DMS79 treated with DMSO at 0.1 percent for 48 hours (cell line): ENCODE measurements at places on chromosomes 6 and 20.

- DNase-seq = no peak
Measured at GRCh38 chr6:10101551-10102252, 313.2 kb downstream of the TFAP2A start.

DNA sequence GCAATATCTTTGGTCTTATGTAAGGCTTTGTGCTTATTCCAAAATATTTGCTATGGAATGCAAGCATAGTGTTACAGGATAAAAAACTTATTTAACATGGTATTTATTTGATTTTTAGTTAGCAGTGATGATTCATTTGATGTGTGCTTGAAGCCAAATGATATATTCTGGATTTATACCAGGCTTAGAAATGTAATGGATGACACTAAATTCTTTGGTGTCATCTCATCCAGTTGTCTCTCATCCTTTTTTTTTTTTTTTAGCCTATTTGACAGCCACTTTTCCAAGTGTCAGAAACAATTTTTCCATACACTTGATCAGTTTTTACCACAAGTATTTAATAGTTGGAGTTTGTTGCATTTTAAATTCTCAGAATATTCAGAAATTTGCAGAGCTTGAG is 515.3 kb downstream of the CDKAL1 start:
- no peak for DNase-seq

DNA sequence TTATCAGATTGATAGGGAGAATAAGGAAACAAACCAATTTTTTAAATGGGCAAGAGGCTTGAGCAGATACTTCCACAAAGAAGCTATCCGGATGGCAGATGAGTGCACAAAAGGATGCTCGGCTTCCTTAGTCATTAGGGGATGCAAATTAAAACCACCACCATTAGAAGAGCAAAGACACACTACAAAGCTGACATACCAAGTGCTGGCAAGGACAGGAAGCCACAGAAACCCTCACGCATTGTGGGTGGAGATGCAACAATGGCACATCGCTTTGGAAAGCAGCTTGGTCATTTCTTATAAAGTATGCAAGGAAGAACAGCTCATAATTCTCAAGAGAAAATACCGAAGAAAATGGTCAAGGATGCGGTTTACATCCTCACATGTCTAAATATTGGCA is 19.8 kb downstream of the BFSP1 start:
- DNase-seq = no peak

GRCh38 chr6:113600551-113601339 is 256.4 kb upstream of the MARCKS start:
- DNase-seq = no peak

GRCh38 chr20:22833851-22834250 is 201.3 kb upstream of the SSTR4 start:
- no peak for DNase-seq

GRCh38 chr6:37131104-37131959 is 38.6 kb upstream of the PIM1 start:
- DNase-seq = peak; percentile 83

- DNase-seq = no peak
Measured at GRCh38 chr6:16909658-16910360, 148.5 kb upstream of the ATXN1 start.

- DNase-seq = no peak
Measured at GRCh38 chr6:45838451-45838850, 177.2 kb downstream of the CLIC5 start.

DNA sequence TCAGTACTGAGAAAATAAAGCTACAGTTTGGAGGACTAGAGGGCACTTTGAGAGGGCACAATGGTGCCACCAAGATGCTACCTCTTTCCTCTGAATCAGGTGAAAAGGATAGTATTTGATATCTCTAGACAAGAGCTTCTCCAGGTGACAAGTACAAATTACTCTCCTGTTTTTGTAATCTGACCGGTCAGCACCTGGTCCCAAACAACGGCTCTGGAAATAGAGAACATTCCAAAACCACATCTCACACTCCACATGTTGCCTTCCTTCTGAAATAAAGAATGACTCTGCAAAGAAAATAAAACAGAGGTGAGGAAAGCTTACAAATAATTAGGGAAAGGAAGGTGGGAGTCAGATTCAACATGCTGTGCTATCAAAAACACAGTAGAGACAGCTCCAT is 51.3 kb upstream of the CITED2 start:
- no peak for DNase-seq

GRCh38 chr6:17219098-17219497 is 62.1 kb upstream of the RBM24 start:
- no peak for DNase-seq

DNA sequence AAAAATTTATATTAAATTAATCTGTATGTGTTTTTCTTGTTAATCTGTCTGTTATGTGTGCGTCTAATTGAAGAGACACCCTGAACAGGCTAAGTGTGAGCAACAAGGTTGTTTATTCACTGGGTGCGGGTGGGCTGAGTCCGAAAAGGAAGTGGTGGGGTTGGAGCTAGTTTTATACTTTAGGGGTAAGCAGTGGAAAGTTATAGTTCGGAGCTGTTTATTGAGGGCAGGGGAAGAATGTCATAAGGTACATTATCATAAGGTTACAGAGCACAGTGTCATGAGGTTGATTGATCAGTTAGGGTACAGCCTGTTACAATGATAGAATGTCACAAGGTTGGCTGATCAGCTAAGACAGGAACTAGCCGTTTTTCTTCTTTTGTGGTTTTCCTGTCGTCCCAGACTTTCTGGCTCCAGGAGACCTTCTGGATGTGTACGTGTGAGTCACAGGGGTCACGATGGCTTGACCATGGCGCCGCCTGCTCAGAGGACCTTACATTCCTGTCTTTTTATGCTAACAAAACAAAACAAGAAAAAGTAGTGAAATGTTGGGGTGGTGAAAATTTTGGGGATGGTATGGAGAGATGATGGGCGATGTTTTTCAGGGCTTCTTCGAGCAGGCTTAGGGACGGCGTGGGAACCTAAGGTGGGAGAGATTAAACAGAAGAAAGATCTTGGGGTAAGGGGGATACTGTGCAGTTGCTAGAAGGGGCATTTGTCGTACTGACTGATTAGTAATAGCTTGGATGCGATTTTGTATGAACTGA is 754.0 kb upstream of the ADGRB3 start:
- no peak for DNase-seq

GRCh38 chr20:2338411-2339066 is 42.2 kb upstream of the TGM6 start:
- DNase-seq = no peak

- peak; percentile 9 for DNase-seq
Measured at GRCh38 chr6:95227351-95227750, 350.0 kb upstream of the MANEA start.

DNA sequence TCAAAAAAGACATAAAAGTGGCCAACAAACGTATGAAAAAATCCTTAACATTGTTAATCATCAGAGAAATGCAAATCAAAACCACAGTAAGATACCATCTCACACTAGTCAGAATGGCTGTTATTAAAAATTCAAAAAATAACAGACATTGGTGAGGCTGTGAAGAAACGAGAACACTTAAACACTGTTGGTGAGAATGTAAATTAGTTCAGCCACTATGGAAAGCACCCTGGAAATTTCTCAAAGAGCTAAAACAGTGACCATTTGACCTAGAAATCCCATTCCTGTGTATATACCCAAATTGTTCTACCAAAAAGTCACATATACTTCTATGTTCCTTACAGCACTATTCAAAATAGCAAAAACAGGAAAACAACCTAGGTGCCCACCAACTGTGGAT is 24.9 kb upstream of the NT5E start:
- no peak for DNase-seq

GRCh38 chr6:58419321-58419720 is 1101.9 kb downstream of the PRIM2 start:
- no peak for DNase-seq

- peak; percentile 66 for DNase-seq
Measured at GRCh38 chr20:53737396-53738038, 143.9 kb upstream of the ZNF217 start.

- no peak for DNase-seq
Measured at GRCh38 chr6:151999194-151999593, 191.7 kb downstream of the ESR1 start.

DNA sequence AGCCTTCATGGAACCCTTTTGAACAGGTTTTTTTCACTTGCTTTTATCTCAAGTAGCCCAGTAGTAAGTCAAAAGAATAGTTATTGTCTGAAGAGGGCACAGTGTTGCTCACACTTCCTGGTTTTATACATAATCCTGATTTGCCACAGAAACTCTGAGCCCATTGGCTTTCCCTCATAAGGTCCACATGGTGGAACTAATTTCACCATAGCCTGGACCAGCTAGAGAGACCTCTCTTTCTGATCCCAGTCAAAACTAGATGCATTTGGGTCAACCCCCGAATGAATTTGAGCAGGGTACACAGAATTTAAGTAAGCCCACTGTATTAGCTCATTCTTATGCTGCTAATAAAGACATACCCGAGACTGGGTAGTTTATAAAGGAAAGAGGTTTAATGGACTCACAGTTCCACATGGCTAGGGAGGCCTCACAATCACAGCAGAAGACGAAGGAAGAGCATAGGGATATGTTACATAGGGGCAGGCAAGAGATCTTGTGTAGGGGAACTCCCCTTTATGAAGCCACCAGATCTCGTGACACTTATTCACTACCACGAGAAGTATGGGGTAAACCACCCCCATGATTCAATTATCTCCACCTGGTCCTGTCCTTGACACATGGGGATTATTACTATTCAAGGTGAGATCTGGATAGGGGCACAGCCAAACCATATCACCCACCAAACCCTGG is 6.2 kb downstream of the RWDD2A start:
- no peak for DNase-seq

DNA sequence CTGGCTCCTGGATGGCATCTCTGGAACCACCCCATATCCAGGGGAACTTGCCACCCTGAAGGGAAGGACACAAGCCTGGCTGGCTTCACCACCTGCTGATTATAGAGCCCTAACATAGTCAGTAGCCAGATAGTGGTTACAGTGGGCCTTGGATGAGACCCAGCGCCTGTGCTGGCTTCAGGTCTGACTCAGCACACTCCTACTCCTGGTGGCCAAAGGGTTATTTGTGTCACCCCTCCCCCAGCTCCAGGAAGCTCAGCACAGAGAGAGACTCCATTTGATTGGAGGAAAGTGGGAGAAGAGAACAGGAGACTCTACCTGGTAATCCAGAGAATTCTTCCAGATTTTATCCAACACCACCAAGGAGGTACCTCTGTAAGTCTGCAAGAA is 12.8 kb downstream of the SNX14 start:
- DNase-seq = no peak

GRCh38 chr6:21079468-21080048 is 514.0 kb upstream of the SOX4 start:
- peak; percentile 24 for DNase-seq

DNA sequence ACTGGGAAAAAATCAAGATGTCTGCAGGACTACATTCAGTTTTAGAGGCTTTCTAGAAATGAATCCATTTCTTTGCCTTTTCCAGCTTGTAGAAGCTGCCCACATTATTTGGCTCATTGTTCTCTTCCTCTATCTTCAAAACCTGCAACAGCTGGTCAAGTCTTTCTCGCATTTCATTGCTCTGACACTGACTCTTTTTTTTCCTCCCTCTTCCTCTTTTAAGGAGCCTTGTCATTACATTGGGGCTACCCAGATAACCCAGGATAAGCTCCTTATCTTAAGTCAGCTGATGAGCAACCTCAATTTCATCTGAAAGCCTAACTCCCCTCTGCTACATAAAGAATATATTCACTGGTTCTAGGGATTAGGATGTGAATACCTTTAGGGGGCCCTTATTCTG is 53.2 kb upstream of the CEP162 start:
- no peak for DNase-seq

DNA sequence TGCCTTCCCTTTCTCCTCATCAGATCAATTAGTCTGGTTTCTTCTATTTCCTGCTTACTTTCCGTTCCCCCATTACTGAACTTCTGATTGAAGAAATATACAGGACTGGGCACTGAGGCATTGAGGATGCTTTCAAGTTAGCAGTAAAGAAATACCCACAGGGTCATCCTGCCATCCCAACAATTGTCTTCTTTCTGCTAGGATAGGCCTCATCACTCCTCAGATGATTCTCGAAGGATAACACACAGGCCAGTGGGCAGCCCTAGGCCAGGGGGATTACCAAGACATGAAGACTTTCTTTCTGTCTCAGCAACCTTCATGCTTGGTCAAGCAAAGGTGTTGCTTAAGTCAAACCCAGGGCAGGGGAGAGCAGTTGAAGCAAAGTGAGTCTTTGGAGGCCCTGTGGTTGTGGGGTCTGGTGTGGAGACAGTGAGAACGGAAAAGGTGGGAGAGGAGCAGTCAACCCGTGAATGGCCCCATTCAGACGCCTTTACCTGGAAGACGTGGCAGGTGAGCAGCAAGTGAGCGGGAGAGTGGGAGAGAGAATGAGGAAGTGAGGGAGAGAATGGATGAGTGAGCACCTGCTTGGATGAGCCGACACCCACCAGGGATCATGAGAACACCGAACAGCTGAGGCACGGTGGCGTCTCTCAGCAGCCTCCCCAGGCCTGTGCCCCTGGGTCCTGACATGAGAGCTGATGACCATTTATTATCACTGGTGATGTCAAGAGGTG is 462.9 kb downstream of the PREX1 start:
- DNase-seq = no peak

GRCh38 chr6:144416773-144417172 is 131.6 kb downstream of the UTRN start:
- DNase-seq = no peak

DNA sequence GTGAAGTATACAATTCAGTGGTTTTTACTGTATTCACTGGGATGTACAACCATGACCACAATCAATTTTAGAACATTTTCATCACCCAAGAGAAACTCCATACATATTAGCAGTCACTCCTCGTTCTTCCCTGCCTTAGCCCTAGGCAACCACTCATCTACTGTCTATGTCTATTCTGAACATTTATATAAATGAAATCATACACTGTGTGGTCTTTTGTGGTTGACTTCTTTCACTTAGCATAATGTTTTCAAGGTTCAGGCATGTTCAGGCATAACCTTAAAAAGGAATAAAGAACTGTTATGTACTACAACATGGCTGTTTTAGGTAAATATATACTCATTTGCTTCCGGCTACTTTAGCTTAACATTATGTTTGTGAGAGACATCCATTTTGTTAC is 37.3 kb downstream of the BLTP3A start:
- no peak for DNase-seq

- DNase-seq = no peak
Measured at GRCh38 chr6:139582956-139583355, 208.5 kb upstream of the CITED2 start.

- no peak for DNase-seq
Measured at GRCh38 chr20:2521369-2522305, 12.9 kb upstream of the ZNF343 start.

- no peak for DNase-seq
Measured at GRCh38 chr6:118912646-118913045, 18.7 kb downstream of the ASF1A start.
